ENCODE measurements at places on chromosomes 5 and 9.
A peak's percentile ranks its signal among the peaks of the same experiment; 100 is the strongest.

DNA sequence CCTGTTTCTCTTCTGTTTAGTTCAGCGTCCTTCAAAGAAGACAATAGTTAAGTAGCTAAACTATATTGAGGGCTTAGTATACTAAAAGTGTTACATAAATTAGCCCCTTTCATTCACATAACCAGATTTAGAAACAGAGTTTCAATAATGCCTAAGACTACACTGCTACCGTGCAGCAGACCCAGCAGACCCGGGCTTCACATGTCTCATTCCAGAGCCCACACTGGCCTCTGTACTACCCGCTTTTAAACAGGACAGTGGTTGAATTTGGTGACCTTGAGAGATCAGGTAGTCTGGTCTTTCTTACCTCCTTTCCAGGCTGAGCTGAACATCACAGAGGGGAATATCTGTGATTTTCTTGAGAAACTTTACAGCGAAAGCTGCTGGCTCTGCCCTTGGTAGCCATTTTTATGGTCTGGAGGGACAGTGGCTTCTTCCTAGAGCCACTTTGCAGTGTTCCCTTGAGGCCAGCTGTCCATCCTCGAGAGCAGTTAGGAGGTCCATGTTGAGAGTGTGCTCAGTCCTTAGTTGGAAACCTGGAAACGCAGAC is 56.5 kb downstream of the SLC22A5 start:
- DNase-seq = no peak

- DNase-seq = no peak
Measured at GRCh38 chr9:120567874-120568273, 12.1 kb downstream of the CDK5RAP2 start.

DNA sequence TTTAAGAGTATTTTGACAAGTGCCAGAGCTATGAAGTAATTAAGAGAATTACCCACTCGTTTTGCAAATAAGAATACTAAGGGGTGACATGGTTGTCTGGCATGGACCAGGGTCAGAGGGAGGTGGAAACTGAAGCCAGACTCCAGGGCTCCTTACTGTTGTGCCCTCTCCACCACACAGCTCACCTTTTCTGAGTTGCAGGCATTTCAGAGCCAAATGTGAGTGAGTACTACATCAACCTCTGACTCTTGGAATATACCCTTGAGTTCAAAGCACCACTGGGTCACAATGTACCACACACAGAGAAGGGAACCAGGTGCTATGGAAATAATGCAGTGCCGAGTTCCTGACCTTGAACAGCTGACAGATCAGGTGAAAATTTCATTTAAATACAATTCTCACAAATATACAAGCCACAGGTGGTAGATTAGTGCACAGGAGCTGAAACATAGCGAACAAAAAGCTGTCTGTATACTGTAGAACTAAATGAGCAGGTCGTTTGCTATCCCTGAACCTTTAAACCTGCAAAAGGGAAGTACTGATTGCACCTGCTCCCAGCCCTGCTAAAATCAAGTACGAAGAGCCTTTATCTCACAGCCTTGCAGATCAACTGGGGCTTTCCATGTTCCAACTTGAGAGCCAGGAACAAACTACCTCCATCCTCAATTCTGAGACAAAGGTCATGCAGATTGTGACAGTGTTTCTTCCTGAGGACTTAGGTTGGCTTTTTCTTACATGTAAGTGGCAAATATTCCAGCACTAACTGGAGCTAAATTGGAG is 57.0 kb downstream of the GOLM1 start:
- DNase-seq = no peak

DNA sequence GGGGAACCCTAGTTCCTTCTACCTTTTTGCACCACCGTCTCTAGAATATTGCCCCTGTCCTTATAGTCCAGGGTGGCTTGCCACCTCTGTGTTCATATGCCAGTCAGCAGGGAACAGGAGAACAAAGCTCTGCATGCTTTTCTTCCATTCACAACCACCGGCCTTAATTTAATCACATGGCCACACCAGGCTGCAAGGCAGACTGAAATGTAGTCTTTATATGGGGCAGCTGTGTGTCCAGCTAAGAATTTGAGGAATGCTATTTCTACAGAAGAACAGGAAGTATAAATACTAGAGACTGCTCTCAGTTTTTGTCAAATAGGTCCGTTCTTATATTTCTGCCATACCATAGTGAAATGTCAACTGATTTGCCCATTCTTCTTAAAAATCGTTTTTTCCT is 5.8 kb downstream of the C5orf22 start:
- DNase-seq = no peak

DNA sequence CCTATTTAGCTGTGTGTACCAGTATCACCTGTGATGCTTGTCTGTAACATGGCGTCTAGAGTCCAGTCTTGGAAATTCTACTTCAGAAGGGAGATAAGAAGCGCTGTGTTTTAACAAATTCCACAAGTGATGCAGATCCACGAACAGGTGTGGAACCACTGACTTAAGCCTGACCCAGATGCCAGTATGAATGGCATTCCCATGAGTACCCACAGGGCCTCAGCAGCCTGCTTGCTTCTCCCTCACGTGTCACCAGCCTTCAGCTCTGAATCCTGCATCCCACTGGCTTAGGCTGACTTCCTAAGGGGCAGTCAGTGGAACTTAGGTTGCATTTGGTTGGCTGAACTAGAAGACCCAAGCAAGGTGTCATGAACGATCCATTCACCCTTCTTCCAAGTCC is 8.5 kb upstream of the DENND1A start:
- no peak for DNase-seq

- DNase-seq = no peak
Measured at GRCh38 chr5:39759701-39760100, 334.9 kb upstream of the DAB2 start.

- DNase-seq = no peak
Measured at GRCh38 chr9:111431684-111432083, 52.5 kb downstream of the ECPAS start.

- no peak for DNase-seq
Measured at GRCh38 chr9:9913276-9913832, 699.4 kb downstream of the PTPRD start.

GRCh38 chr9:127018935-127019334 is 103.5 kb downstream of the ANGPTL2 start:
- no peak for DNase-seq

GRCh38 chr9:78552802-78553201 is 255.9 kb downstream of the PSAT1 start:
- no peak for DNase-seq

DNA sequence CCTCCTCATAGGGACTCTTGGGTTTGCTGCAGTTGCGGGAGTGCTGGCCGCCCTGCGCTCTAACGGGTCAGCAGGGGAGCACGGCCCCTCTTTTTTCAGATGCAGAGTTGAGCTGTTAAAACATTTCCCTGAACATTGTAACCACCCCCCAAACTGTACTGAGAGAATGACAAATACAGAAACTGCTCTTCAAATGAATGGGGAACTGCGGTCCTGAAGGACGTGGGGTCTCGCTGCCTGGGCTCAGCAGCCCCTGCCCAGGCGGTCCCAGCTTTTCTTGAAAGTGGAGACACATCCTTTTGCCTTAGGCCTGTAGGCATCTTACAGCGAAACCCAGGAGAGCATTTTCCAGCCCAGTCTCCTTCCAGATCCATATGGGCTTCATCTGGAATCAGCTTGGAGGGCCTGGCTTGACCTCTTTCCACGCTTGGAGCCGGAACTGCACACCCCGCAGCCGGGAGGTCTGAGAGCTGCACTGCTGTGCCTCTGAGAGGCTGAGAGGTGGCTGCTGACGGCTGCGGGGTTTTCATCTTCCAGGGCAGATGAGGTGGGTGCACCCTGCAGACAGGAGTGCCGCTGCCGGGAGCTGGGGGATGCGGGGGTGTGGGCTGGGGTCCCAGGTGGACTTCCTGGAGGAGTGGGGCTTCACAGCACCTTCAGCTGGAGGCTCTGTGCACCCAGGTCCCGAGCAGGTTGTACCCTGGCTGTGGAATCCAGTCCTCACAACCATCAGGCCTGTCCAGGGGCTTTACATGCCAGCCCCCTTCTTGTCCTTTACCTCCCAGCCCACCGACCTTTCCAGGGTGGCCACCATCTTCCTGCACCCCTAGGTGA is 1.2 kb upstream of the AGPAT2 start:
- DNase-seq = no peak

- no peak for DNase-seq
Measured at GRCh38 chr5:99025298-99026045, 96.7 kb upstream of the CHD1 start.

- no peak for DNase-seq
Measured at GRCh38 chr9:89541798-89542197, 43.9 kb upstream of the SEMA4D start.

GRCh38 chr5:584216-584615 is 27.9 kb upstream of the CEP72 start:
- DNase-seq = no peak

DNA sequence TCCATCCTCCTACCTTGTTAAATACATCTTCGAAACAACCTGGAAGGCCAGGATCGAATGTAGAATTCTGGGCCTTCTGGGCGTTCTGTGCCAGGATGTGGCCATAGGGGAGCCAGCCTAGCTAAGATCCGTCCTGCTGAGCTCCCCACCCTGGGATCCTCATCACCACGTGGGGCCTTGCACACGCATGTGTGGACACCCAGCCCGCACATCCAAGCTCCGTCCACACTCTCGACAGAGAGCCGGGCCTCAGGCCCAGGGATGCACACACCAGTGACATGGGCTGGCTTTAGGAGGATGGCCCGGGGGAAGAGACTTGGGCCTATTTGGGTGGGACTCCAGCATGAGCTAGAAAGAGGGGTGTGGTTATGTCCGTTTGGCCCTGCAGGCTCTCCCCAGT is 154.0 kb downstream of the PAX5 start:
- DNase-seq = no peak

DNA sequence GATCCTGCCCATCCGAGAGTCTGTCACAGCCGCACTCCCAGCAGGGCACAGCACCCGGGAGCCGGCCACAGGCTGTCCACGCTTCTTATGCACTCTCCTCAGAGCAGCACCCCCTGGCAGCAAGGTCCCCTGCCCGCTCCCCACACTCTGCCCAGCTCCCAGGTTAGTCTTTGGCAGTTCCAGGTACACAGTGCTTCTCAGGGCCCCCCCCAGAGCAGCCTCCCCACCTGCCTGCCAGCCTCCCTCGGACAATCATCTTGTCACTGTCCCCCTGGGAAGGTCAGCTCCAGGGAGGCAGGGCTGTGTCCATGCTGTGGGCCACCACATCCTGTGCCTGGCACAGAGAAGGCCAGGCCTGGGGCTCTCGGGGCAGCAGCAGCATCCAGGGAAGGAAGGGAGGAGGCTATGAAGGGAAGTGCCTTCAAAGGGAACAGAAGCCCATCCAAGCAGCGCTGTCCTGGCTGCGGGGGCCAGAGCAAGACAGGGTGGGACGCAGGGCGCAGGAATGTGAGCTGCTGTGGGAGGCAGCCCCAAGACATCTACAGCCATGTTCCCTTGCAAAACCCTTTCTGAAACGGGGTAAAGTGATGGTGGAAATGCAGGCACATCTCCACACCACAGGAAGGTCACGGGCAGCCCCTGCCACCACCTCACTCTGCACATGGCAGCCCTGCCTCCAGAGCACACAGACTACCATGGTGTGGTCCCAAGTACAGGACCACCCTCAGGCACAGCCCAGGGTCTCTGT is 68.6 kb upstream of the ADAMTS2 start:
- DNase-seq = no peak

DNA sequence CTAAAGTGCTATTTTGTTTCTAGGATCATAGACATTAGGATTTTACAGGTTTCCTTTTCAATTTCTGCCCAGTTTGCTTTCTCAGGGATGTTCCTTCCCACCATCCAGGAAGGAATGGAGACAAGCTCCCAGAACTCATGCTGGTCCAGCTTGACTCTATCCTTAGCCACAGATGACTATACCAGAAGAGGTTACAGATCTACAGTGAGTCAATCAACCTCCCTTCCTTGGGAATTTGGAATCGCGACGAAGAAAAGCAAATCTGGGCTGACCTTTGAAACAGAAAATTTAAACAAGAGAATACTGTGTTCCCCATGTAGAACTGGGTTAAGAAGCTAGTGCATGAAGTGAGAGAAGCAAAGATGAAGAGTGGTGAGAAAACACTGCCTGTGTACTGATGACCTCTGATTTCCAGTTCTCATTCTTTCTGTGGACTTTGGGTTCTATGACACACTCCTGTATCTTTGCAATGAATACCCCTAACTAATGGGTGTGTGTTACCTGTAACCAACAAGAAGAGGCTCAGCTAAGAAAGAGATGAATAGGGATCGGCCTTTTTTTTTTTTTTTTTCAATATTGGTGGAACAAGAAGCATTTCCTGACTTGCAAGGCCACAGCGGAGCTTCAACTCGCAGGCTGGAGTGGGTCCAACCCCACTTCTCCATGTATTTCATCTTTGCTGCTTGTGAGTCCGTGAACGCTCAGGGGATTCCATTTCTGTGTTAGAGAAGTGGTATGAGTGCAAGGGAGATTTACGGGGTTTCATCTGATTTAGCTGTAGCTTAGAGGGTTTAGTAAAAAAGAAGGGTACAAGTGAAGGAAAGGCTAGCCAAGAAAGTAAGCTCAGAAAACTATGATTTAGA is 563.9 kb upstream of the CLINT1 start:
- no peak for DNase-seq

- no peak for DNase-seq
Measured at GRCh38 chr5:83443534-83443933, 28.0 kb upstream of the VCAN start.

DNA sequence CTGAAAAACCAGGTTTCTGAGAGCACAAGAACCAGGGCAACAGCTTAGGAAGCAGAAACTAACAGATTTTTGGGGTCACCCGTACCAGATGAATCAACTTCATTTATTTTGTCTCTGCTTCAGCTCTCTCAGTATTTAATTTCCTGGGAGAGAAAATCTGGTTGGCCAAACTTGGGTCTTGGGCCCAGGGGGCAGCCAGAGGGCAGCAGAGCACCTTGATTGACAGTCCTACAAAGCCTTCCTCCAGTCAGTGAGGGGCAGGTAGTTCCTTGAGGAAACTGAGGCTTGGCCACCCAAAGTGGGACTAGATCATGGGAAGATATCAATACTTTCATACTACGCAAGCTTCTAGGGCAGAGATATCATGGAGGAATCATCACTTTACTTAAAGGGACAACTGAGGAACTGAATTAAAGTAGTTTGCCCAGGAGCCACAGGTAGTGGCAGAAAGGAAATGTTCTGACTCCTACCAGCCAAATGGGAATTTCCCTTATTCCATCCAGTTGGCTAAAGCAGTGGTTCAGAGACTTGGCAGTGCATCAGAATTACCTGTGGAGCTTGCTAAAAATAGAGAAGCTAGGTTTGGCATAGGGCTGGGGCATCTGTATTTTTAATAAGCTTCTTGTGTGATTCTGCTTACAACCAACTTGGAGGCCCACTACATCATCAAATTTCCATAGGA is 21.5 kb upstream of the ARHGAP26 start:
- DNase-seq = peak; percentile 27

GRCh38 chr5:102754767-102755431 is at the start of gene PAM:
Gene PAM, plus strand, starts transcription at chr5:102755305. Its CDS starts 110,891 bp downstream, at chr5:102866196.
- peak; percentile 56 for DNase-seq

- no peak for DNase-seq
Measured at GRCh38 chr5:151075698-151076331, 5.0 kb downstream of the TNIP1 start.

DNA sequence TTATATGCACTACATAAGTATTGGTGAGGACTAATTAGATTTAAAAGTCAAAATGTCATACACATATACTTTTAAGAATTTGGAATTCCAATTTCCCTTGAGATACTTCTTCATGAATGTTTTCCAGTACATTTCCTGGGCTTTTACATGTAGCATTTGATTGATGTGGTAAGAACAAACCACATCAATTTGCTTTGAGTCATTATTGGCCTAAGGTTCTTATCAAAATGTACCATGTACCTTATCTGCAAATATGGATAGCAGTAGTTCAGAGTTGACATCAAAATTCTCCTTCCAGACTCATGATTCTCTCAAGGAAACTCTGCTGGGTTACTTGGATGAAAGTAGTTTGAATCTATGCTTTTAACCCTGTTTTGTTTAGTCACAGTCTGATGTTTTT is 2.5 kb downstream of the CAST start:
- no peak for DNase-seq
